ENCODE measurements at places on chromosomes 6 and 20.
A peak's percentile ranks its signal among the peaks of the same experiment; 100 is the strongest.

DNA sequence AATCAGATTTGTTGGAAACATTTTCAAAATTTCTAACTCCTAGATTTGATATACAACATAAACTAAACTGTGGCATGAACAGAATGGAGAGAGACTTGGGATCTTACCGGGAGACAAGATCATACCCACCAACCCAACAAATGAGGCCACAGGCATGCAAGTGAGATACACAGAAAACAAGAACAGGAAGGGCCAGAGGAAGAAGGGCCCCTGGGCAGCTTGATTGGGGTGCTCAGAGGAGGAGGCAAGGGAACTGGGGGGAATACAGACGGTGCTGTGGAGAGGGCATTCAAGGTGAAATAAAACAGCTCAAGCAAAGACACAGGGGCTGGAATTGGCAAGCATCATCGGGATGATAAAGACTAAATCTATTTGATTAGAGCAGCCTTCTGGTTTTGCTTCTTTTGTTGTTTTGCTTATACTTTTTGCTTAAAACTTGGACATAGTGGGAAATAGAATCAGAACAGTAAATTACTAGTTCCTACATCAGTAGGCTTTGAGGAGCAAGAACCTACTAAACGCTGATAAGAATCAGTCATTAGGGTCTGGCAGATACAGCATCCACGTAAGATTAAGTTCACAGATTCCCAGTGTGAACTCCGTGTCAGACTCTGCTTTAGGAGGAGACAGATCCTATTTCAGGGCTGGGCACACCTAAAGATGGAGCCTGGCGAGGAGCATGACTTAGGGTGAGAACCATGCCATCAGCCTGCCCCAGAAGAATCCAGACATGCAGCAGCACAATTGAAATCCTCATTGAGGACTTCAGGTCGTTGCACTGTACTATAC lies 3.5 kb upstream of the RAMACL start:
- DNase-seq, result no peak

DNA sequence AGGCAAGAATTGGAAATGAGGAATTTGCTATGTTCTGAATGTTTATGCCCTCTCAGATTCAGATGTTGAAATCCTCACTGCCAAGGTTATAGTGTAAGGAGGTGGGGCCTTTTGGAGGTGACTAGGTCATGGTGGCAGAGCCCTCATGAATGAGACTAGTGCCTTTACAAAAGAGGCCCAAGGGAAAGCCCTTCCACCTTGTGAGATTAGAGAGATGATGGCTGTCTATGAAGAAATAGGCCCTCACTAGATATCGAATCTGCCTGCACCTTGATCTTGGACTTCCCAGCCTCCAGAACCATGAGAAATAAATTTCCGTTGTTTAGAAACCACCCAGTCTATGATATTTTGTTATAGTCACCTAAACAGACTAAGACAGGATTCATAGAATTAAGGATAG lies 10.4 kb downstream of the ASIP start:
- DNase-seq, result no peak

GRCh38 chr6:163893609-163894189 lies 479.2 kb downstream of the QKI start:
- DNase-seq, result no peak

GRCh38 chr6:31396422-31397152 lies 6.8 kb upstream of the MICA start:
- peak; percentile 68 for DNase-seq

DNA sequence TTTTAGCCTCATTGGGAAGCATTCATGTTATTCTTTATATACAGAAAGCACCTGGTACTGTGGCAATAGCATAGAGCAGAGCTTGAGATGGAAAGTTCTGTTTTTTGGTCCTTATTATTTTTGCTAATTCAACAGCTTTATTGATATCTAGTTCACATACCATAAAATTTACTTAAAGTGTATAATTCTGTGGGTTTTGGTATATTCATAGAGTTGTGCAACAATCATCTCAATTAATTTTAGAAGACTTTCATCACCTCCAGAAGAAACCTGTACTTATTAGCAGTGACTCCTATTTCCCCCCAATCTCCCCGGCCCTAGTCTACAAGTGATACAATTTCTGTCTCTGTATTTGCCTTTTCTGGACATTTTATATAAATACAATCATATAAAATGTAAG lies 77.4 kb downstream of the ANKRD6 start:
- DNase-seq, result no peak

- no peak for DNase-seq
These were observed 45.8 kb upstream of the JARID2 start for GRCh38 chr6:15200087-15200486.

GRCh38 chr6:75611011-75611701 lies 9.5 kb downstream of the SENP6 start:
- DNase-seq, result no peak

GRCh38 chr6:69791065-69791471 lies 5.7 kb downstream of the LMBRD1 start:
- DNase-seq, result no peak

- DNase-seq, result no peak
These were observed 53.6 kb downstream of the ENPP1 start for GRCh38 chr6:131861381-131861780.

DNA sequence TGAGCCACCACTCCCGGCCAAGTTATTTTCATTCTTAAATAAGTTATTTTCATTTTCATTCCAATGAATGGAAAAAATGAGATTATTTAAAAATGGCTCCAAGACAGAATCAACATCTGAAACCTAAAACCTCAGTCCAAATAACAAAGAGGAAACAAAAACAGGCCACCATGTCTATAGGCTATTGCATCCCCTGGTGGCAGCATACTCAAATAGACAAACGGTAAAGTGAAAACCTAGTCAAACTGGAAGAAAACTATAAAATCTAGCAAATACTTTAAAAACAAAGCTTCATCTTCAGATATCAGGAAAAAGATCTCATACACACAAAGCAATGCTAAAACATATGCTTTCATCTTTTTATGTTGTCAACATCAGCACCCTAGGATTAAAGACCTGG lies 20.9 kb downstream of the IL17A start:
- DNase-seq, result no peak

- DNase-seq, result no peak
These were observed 188.6 kb downstream of the BMP2 start for GRCh38 chr20:6956056-6956455.

DNA sequence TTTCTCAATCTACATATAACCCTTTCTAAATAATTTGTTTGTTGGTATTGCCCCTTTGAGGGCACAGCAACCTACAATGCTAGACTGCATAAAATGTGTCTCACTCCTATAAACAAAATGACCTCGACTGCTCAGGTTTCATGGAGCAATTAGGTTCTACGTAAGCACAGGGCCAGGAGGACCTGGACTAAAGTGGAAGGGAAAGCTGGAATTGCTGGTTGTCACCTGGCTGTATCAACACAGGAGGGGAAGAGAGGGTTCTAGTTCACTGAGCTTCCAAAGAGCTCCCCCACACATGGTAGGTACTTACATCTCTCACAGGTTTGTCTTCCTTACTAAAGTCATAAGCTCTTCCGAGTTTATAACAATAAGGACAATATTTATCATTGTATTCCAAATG lies 51.0 kb downstream of the NCOA6 start:
- DNase-seq, result no peak

GRCh38 chr6:106639812-106640211 lies 10.4 kb downstream of the QRSL1 start:
- DNase-seq, result no peak

DNA sequence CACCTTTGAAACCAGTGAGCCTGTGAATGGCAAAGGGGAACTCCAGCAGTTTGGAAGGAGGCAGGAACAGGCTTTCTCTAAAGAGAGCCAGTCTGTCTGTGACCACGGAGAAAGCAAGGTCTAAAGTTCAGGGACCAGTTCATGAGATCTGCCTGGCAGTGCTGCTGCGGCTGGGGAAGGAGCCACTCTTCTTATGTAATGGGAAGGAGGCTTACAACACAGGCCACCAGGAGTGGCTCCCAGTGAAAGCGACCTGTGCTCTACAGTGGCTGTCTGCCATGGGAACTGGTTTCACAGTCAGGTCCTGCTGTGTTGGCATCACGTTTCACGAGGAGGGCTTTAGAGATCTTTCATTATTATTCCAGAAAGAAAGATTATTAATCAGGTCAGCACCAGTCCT lies 291.9 kb upstream of the PRDM1 start:
- DNase-seq, result no peak

GRCh38 chr6:30818391-30818841 lies 65.9 kb upstream of the DDR1 start:
- DNase-seq, result peak; percentile 17

DNA sequence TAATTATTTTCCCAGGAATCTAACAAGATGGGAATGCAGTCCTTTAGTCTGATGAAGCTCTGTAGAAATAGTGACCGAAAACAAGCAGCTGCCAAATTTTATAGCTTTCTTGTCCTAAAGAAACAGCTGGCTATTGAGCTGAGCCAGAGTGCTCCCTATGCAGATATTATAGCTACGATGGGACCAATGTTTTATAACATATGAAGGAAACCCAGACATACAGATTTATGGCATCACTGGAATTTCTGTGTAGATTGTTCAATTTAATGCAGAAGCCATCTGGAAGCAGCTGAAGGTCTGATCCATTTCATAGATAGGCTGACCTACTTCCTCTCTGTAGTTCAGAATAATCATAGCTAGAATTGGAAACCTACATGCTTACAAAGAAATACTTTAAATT lies 11.8 kb upstream of the SNPH start:
- no peak for DNase-seq

DNA sequence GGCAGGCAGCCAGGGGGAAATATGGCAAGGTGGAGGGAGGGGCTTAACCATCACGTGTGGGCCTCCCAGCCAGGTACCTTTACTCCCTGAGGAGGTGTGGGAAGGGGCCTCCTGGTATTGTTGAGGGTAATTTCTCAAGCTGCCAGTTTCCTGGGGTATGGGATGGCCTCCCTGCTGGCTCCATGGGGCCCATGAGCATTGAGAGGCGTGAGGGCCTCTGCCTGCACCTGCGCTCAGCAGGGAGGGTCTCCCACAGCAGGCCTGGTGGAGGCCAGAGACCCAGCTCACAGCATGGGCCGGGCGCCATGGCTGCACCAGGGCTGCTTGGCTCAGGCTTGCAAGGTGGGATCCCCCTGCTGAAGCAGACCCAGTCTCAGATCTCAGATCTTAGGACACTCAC lies 113.0 kb downstream of the GRM4 start:
- DNase-seq, result no peak

- no peak for DNase-seq
These were observed 724 bp upstream of the CUL7 start for GRCh38 chr6:43054206-43054943.

DNA sequence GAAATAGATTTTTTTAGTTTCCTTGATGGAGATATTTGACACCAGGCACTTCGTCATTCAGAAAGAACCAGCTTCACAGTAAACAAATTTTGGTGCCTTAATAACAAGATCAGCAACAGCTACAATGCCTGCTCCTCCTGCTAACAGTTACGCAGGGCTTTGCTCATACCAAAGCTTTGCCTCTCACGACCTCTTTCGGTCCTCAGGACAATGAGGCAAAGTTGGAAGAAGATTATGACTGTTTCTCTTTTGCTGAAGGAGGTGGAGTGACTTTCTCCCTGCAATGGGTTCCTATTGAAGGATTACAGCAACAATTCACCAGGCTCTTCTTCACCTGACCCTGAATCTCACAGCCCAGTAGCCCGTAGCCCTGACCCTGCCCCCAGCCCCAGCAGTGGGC lies 440.1 kb downstream of the PREX1 start:
- DNase-seq, result no peak

GRCh38 chr6:11584244-11584643 lies 46.7 kb downstream of the TMEM170B start:
- no peak for DNase-seq

GRCh38 chr20:20167698-20168097 lies 115.4 kb downstream of the CFAP61 start:
- no peak for DNase-seq

- no peak for DNase-seq
These were observed 20.8 kb downstream of the RALGAPA2 start for GRCh38 chr20:20691477-20692235.

DNA sequence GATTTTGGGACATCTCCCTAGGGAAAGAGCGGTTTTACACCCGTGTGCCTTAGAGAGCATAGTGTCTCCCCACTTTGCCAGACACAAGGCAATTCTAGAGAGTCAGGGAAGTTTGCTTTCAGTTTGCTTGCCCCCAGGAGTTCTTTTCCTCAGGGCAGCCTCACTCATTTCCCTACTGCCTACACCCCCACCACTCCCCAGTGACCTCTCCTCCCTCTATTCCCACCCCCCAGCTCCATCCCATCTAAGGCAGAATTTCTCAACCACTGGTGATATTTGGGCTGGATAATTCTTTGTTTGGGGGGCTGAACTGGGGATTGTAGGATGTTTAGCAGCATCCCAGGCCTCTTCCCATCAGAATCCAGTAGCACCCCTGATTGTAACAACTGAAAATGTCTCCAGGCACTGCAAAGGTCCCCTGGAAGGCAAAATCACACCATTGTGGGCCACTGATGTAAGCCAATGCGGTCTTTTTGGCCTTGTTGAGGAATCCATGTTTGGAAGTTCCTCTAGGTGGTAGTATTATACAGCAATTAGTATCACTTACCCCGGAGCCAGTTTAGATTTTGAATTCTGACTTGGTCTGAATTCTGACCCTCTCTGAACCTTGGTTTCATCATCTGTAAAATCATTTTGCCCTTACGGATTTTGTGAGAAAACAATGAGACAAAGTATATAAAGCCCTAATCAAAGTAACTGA lies 1.3 kb downstream of the EPPIN start:
- DNase-seq, result peak; percentile 23

DNA sequence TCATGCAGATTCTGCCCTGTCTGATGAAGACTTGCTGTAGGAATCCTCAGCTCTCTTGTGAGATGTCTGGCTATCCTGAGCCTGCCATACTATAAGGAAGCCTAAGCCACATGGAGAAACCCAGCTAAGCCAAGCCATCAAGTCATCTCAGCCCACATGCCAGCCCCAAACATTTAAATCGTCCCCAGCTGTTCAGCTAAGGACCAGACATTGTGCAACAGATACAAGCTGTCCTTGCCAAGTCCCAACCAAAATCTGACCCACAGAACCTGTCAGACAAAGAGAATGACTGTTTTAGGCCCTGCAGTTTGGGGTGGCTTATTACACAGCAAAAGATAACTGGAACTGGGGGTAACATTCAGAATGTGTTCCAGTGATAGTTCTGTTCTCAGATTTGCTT lies 36.8 kb upstream of the FOXC1 start:
- no peak for DNase-seq

- DNase-seq, result no peak
These were observed 285.5 kb downstream of the HACE1 start for GRCh38 chr6:104574135-104574750.

- no peak for DNase-seq
These were observed 149.4 kb upstream of the OGFRL1 start for GRCh38 chr6:71139249-71139648.

GRCh38 chr20:4750381-4750780 lies 28.7 kb downstream of the PRND start:
- no peak for DNase-seq

GRCh38 chr6:7052443-7053011 lies 55.2 kb upstream of the RREB1 start:
- peak; percentile 45 for DNase-seq

All from ELF-1 (cell line).